ENCODE measurements at places on chromosomes 7 and 10.

DNA sequence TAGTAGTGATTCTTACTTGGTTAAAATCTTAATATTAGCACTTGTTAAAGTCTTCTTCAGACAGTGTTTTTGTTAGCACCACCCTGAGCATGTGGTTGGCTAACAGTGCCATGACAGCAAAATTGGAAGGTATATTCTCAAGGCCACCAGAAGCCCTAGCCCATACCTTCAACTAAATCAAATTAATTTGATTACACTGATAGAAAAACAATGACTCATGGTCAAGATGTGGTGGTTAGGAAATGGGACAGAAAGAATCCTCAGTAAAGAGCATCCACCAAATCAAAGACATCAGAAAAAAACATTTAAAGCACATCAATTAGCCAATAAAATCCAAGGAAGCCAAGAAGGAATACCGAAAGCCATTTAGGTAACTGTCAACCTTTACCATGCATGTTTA is 75.5 kb downstream of the PIP4K2A start:
- DNase-seq = no peak

GRCh38 chr10:114388275-114388674 is 16.0 kb downstream of the AFAP1L2 start:
- no peak for DNase-seq

GRCh38 chr7:80480566-80480965 is 31.3 kb downstream of the GNAT3 start:
- no peak for DNase-seq

DNA sequence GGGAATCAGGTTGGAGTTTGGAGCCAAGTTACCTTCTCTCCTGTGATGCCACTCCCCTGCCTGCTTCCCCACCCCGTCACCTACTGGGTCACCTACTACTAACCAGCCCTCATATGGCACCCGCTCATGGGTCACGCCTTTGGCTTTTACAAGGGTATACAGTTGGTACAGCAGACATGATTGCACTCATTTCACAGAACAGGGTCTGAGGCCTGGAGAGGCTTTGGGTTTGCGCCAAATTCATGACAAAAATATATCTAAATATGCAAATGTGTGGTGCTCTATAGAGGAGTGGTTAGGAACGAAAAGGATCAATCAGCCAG is 10.7 kb downstream of the CRYGN start:
- DNase-seq = no peak

DNA sequence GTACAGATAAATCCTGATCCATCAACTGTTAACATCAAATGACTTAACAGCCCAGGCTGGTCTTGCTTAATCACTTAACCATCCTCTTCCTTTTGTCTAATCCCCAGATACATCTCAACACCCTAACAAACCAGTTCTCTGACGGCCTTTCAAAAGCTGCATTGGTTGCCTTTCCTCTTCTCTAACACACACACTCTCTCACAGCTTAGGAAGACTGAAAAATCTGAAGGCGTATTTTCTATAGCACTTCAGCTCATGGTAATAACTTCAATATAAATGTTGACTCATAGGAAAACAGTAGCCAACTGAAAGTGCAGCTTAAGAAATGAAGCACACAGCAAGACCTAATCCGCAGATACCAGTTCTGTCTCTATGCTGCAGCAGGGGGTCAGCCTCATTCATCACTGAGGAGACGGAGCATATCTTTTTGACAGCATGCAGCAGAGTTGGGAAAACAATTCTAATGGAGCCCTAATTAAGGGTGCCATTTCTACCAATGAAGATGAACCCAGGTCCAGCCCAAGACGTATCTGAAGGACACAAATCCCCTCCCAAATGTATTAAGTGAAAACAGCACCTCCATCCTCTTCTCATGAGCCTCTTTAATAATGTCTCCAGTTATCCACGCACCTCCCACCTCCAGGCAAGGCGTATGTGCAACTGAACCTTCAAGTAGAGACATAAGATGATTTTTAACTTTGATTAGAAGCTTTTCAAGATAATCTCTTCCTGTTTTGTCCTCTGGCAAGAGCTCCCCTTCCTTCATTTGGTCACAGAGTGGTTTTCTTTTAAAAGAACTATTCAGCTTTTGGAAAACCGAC is 211.7 kb upstream of the NFE2L3 start:
- no peak for DNase-seq

- no peak for DNase-seq
Measured at GRCh38 chr7:30877993-30878392, 33.7 kb upstream of the AQP1 start.

DNA sequence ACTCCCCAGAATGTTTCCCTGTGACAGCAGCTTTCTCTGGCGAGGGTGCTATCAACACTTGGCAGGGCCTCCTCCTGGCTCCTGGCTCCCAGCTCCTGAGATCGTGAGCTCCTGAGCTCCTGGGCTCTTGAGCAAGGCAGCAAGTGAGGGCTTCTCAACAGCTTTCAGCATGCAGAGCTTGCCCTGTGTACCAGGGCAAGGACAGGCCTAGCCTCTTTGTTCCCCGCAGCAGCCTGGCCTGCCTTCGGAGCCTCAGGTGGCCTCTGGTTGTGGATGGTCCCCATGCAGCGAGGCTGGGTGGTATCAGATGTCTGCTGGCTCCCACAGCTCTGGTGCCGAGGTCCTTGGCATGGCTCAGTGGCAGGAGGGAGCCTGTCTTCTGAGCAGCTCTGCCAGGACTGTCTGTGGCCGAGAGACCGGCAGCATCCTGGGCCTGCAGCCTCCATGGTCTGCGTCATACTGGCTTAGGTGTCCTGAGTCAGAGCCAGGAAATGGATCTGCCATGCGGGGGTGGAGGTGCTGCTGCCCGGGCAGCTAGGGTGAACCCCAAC is 44.2 kb downstream of the ZMIZ1 start:
- no peak for DNase-seq

GRCh38 chr10:32941357-32941756 is 16.7 kb downstream of the ITGB1 start:
- DNase-seq = no peak

DNA sequence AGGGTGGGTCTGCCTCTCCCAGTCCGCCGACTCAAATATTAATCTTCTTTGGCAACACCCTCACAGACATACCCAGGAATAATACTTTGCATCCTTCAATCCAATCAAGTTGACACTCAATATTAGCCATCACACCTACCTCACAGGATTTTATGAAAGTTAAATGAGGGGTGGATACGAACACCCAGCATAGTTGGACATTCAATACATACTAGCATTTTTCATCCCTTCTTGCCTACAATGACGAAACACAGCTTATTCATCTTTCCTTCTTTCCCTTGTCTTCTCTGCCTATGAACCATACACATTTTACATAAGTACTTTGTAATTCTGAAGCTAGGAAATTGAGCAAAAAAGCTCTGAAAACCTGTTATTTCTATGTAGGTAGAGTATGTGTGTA is 48.5 kb downstream of the EMX2 start:
- DNase-seq = no peak

DNA sequence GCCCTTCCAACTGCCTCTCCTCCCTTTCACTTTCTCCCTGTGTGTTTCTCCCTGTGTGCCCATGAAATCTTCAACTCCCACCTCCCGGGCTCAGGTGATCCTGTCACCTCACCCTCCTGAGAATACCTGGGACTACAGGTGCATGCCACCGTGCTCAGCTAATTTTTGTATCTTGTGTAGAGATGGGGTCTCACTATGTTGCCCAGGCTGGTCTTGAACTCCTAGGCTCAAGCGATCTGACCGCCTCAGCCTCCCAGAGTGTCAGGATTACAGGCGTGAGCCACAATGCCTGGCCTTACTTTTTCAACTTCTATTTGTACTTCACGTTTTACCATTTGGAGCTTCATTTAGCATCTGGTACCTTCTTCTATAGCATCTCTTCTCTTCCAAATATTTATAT is 24.9 kb downstream of the ST8SIA6 start:
- no peak for DNase-seq
